Foreskin keratinocyte (primary cell): ENCODE measurements at places on chromosomes 4 and X.

GRCh38 chr4:8107146-8107657, 51.4 kb downstream of the ABLIM2 start:
- DNase-seq = peak; percentile 26

GRCh38 chrX:66602381-66602938, 36.4 kb downstream of the EDA2R start:
- DNase-seq = no peak

- DNase-seq = no peak
Observed at GRCh38 chr4:24411806-24412205, 172.5 kb downstream of the DHX15 start.

DNA sequence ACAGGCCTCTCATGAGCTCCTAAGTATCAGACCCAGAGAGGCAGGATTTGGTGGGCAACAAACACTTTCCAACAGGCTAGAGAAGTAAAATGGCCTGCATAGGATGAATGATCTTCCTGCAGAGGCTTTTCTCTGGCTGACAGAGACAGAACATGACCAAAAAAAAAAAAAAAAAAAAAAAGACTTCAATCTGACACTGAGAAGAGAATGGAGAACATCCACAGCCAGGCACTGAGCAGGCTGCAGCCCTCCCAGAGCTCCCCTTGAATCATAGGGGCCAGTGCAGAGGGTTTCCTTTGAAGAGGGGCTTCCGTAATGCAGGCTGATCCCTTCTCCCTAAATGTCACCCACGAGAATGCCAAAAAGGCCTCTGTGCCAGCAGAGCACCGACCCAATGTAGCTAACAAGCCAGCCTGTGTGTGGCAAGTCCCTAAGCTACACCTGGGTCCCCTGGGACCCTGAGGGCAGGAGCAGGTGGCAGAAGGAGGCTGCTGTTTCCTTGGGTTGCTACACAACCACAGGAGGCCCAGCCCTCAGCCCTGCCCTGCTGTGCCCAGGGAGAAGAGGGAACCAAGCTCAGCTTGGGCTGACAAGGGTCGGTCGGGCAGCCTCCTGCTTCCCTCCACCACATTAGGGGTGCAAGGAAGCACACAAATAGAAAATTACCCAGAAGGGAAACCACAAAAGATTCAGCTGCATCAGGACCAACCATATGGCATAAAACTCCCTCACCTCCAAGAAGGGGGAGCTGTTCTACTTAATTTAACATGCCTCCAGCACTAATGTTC, 55.6 kb downstream of the MAP7D2 start:
- no peak for DNase-seq

DNA sequence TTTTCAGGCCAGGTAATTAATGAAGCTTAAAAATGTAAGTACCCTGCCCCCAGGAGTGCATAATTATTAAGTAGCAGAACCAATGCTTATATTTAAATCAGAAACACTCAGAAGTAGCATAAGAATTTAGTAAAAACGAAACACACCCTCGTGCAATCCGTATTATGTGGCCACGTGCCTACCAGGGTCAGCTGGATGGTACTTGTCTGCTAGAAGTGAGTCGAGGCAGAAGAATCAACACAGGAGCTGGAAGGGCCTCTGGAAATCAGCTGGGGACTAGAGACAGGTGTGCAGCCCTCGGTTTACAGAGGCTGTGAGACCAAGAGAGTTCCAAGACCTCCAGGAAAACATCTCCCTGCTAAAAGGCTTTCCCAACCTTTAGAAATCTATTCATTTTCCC, 559 bp upstream of the FAM47E start:
- DNase-seq = no peak

- no peak for DNase-seq
Observed at GRCh38 chr4:172411149-172411548, 597.9 kb downstream of the GALNTL6 start.

DNA sequence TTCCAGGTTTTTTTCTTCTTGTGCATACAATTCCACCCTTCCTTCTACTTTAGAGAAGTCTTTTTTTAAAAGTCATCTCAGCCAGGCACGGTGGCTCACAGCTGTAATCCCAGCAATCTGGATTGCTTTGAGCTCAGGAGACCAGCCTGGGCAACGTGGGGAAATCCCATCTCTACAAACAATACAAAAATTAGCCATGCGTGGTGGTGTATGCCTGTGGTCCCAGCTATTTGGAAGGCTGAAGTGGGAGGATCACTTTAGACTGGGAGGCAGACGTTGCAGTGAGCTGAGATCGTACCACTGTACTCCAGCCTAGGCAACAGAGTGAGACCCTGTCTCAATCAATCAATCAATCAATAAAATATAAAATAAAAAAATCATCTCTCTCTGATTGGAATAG, 14.8 kb downstream of the ELOVL6 start:
- no peak for DNase-seq

DNA sequence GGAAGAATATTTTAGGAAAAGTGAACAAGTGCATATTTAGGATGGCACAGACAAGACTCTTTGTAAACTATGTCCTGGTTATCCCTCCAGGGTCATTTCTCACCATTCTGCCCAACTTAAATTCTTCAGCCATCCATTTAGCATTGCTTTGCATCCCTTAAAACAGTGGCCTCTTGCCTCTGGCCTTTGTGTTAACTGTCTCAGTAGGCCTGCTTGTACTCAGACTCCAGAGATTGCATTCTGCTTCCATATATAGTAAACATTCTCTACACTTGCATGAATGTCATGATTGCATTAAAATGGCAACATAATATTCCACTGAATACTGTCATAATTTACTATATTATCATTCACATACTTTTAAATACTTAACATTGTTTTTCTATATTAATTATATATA, 43.2 kb downstream of the NR3C2 start:
- DNase-seq = no peak

GRCh38 chr4:153232768-153233167, 28.5 kb downstream of the TRIM2 start:
- DNase-seq = no peak

DNA sequence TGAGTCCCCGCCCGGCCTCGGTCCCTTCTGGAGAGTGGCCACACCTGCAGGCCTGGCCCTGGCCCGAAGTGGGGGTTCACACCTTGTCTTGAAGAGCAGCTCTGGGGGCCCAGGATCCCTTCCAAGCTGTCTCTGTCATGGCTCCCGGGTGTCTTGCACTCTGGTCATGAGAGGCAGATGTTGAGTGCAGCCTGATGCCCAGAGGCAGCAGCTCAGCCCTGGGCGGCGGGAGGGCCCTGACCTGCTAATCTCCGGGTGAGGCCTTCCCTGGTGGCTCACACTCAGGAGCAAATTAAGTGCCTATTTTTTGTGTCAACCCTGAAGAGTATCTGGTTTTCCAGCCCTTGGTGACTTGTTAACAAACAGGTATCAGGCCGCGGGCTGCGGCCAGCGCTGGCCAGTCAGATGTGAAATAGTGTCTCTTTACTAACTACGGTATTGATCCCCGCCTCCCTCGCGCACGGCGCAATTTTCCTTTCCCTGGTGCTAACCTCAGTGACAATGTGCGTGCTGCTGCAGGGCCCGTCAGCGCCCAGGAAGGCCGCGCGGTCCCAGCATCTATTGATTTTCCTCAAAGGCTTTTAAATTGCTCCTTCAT, 24.2 kb downstream of the NKX1-1 start:
- no peak for DNase-seq

GRCh38 chr4:186104890-186105646, 564 bp downstream of the FAM149A start:
- DNase-seq = no peak

- DNase-seq = no peak
Observed at GRCh38 chr4:162341533-162341932, 177.7 kb upstream of the FSTL5 start.

DNA sequence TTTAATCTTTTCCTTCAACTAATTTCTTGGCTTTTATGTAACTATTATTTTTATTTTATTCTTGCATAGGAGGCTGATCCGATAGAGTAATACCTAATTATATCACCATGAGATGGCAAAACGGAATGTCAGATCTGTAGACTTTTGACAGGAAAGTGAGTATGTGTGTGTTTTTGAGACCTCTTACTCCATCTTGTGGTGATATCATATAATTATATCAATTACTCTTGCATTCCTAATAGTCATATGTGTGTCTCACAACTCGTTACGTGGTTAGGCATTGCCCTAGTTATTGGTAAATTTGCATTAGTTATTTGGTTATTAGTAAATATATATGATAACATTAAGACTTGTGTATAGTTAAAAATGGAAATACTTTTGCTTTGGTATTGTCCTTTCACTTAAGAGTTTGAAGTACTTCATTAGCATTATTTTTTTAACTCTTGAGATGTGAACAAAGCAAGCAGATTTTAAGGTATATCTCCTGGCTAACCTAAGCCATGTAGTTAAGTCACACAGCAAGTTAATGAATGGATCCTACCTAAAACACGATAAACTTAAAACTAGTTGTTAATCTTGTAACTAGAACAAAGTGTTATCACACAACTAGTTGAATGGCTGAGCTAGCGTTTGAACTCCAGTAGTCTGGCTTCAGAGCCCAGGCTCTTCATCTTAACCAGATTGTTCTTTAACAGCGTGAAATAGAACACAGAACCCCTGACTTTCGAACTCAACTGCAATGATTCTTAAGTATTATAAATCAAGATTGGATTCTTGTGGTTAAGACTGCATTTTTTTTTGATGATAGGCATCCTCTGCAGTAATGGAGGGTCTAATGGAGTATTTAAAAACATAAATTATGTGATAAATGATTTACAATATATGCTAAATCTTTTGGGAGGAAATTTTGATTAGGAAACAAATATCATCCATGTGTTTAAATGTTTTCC, 67.1 kb downstream of the PGRMC2 start:
- peak; percentile 74 for DNase-seq

- peak; percentile 84 for DNase-seq
Observed at GRCh38 chr4:161629694-161630441, 533.9 kb downstream of the FSTL5 start.

DNA sequence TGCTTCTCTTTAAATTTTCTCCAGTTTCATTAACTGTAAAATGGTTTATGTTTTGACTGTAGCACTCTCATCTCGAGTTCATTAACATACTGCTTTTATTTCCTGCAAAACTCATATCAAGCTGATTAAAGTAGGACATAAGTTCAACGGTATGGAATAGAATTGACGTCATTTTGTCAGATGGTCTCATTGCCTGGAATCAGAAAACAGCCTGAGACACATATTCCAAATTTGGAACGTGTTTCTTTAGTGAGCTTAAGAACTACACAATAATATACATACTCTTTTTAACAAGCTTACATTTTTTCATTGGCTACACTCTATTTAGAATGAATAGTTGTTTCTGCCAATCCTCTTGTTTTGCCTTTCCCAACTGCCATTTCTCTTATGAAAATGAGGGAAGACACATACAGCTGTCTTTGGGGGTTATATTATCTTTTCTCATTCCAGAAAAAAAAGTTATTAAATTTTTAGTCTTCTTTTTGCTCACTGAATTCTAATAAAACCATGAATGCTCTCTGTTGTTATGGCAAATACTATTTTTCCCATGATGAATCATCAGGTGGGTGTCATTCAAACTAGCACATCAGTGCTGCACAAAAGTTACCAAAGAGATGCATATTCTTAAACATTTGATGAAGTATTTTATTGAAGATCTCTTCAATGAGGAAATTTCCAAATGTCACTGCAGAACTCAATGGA, 162.8 kb downstream of the GABRB1 start:
- no peak for DNase-seq

- no peak for DNase-seq
Observed at GRCh38 chrX:153430796-153431195, 15.1 kb downstream of the TREX2 start.

- no peak for DNase-seq
Observed at GRCh38 chr4:48706736-48707135, 73.3 kb downstream of the FRYL start.

DNA sequence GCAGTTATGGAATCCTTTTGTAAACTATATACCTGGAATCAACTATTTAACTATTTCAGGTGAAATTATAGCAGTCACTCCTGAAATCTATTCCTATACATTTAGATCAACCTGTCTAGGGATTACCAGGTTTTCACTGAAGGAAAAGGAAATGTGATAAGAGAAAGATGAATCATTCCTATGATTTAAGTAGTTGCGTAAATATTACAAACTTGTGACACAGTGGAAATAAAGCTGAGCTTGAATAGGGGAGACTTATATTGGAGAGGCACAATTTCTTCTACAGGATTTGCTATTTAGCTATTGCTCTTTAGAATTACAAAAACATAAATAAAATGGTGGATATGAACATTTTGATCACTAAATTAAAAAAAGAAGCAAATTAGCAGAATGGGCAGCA, 284.1 kb upstream of the EPHA5 start:
- no peak for DNase-seq

DNA sequence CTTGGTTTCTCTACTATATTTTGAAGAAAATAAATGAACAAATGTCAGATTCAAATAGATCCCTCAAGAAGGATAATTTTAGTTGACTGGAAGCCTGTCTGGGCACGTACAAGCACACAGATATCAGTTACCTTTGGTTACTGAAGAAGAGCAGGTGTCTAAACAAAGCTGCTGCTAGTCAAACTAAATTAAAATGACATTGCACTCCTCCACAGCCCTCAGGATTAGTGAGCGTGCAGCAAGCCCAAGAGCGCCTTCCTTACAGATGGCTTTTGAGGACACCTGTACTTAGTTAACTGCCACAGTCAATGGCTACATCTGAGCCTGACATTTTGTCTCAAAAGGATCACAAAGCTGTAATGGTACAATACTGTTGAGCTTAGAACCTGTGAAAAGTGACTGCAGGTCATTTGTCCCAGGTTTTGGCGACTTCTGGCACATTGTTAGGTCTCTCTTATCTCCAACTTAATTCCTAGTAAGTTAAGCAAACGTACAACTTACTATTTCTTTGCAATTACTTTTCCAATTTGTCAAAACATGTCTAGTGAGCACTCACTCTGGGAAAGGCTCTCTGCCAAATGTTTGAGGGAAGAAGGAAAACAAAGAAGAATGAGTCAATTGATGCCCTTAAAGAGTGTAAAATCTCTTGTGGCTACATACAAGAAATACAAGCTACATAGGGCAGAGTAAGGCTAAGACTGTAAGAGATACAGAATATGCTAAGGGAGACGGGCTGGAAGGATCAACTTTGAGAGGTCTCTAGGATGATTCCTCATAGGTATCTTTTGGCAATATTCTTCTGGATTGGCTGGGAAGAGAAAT, 25.6 kb upstream of the DAPP1 start:
- peak; percentile 82 for DNase-seq

GRCh38 chr4:162839814-162840213, 326.9 kb downstream of the NAF1 start:
- no peak for DNase-seq

DNA sequence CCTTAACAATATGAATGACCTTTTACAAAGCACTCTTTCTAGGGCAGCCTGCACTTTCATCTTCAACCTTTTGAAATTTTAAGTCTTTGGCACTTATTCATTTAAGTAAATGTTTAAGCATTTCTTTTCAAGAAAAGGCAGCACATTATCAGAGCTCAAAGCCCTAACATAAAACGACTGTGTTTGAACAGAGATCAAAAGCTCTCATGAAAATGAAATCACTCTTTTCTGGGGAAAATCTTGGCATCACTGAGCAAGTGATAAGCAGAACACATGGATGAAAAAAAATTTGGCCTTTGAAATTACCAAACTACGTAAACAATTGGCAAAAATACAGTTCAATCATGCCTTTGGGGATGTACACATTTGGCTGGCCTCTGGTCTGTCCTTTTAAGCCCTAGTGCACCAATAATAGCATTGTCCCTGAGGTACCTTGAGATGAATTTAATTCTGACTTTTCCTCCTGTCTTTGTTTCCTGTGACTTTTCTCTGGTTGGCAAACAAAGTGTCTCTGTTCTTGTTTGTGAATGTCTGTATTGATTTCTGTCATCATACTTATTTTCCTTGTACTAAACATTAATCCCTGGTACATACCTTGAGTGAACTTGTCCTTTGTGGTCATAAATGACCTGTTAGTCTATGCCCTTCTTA, 12.9 kb upstream of the ODAM start:
- no peak for DNase-seq

GRCh38 chrX:53324803-53325202, 43.4 kb upstream of the IQSEC2 start:
- DNase-seq = no peak
